ENCODE measurements at places on chromosomes 12 and 14.

DNA sequence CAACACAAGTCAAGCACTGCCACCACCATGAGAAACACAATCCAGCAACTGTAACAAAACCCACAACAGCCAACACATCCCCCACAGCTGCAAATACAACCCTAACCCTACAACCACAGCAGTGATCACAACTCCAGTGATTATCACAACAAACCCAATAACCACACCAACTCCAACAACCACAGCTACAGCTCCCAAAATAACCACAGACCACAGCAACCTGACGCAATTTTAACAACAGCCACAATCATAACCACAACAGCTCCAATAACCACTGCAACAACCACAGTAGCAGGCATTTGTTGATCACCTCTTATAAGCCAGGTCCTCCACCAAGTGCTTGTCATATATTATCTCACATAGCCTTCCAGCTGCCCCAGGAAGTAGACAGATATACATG lies 42.2 kb upstream of the FAM181A start:
- no peak for DNase-seq

- no peak for DNase-seq
Observed at GRCh38 chr12:92111256-92111655, 34.4 kb downstream of the BTG1 start.

DNA sequence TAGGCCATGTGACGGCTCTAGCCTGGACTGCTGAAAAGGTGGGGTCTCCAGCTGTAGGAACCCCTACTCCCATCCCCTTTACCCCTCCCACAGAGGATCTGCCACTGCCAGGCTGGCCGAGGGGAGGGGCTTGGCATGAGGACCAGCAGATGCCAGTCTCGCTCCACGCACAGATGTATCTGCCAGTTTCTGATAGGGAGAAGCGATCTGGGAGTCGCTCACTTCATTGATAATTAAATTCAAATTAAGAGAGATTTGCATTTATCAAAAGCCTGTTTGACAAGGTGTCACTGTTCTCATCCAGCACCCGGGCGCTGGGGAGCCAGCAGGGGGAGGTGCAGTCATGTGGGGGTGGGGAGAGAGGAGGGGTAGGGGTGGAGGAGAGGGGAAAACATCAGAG lies 217.6 kb upstream of the MYL2 start:
- DNase-seq: no peak

GRCh38 chr14:99164712-99165111 lies 107.3 kb downstream of the BCL11B start:
- no peak for DNase-seq

DNA sequence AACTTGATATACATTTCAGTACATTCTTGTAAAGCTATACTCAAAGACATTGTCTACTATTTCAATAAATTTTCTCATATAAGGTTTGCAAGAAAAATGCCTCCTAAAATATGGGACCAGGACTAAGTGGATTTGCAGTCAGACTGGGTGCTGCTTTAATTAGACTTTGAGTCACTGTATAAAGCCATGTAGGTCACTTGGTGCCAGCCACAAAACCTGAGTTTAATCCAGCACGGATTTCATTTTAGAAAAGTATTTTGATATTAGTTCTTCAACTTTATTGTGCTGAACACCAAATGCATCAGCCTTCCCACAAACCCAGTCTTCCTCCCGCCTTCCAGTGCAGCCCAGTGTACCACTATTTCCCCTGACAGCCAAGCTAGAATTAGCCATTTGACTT lies 9.9 kb upstream of the NID2 start:
- no peak for DNase-seq

DNA sequence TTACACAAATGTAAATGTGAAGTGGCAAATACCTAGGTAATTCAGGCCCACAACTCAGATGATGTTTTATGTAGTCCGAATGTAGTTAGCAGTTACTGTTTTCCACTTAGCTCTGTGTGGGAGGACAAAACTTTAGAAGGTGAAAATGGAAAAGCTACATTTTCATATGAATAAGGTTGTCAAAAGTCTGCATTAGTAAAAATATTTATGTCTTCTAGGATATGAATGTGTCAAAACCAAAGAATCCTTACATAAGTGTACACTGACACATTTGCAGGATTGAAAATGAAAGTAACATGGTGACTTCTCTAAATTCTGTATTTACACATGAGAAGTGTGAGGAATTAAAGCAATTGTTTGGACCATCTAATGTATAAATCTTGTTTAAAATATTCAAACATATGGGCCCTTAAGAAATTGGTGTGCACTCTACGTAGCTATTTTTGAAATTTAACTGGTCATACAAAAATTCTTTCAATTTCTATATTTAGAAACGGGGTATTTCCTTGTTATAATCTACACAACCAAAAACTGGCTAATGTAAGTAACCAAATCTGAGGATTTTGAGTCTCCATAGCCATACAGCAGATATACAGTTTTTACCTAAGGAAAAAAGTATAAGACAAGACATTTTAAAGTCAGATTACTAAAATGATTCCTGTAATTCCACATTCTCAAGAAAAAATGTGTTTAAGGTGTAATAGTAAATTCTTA lies 5.4 kb downstream of the CDKN1B start:
- DNase-seq: no peak

DNA sequence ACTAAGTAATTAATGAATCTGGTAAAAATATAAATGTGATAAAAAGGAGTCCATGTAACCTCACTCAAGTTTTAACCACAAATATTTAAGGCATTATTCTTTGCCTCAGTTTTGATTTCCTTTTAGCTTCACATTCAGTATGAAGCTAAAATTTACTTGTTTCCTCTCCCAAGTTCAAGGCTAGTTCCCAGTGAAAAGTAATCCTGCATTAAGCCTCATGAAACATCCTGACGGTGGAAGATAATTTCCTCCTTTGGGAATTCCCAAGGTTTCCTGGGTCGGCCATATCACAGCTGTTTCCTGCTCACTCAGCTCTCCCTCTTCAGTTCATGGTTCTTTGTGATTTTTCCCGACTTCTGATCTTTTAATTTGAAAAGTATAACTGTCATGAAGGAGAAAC lies 1256.8 kb upstream of the FLRT2 start:
- no peak for DNase-seq

DNA sequence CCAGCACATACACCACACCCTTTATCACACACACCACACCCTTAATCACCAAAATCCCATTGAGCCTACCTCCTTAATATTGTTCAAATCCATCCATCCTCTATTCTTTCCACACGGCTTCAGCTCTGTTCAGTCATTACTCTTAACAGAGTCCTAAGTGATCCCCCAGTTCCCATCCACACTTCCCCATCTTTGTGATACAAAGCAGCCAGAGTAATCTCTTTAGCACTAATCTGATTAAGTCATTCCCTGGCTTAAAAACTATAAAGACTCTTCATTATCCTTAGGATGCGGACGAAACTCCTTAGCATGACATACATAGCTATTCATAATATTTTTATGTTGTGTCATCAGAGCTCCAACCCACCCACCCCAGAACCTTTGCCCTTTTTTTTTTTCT lies 14.7 kb upstream of the MFAP5 start:
- DNase-seq: no peak

DNA sequence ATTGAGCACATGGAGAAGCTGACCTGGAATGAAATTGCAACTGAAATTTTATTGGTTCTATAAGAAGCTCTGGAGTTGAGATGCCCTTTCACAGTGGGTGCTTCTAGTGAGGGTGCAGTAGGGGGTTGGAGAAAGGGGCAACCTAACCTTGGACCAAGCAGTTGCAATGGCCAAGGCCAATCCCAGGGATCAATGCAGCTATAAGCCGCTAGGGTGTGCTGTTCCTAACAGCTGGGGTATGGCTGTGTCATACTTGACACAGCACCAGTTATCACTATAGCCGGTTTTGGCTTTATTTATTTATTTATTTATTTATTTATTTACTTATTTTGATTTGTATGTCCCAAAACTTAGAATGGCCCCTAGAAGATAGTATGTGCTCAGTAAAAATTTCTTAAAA lies 505.9 kb downstream of the FLRT2 start:
- no peak for DNase-seq

DNA sequence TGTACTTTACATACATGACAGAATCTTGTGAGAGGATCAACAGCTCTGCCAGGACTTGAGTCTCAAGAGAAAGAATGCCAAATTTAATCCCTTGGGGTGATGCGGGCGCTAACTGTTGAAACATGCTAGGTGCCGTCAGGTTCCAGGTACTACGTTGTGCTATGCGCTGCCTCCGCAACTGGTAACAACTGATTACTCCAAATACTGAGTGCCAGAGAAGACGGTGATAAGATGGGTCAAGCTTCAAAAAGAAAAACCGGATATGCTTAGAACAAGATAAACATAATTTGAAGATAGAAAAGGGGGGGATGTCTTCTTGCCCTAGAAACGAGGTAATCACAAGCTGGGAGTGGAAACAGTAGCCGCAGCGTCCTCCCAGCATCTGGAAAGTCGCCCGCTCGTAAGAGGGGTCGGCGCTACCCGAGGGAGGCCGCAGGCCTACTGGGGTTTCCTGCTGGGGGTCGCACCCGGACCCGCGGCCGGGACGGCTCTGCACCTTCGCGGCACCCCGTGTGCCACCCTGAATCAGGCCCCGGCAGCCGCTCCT lies 678 bp downstream of the ZBTB25 start:
- DNase-seq: no peak

GRCh38 chr12:21428241-21428640 lies 9.2 kb upstream of the PYROXD1 start:
- DNase-seq: no peak

GRCh38 chr12:122167356-122167925 lies 6.6 kb downstream of the IL31 start:
- DNase-seq: no peak

- no peak for DNase-seq
Observed at GRCh38 chr14:77682158-77682553, 25.7 kb downstream of the ALKBH1 start.

- DNase-seq: no peak
Observed at GRCh38 chr12:123356159-123356670, 8.4 kb downstream of the SBNO1 start.

GRCh38 chr12:69168363-69168762 lies 71.0 kb upstream of the CPSF6 start:
- no peak for DNase-seq

GRCh38 chr12:90234472-90234871 lies 525.8 kb upstream of the ATP2B1 start:
- no peak for DNase-seq

GRCh38 chr12:54442961-54443360 lies 23.9 kb upstream of the ITGA5 start:
- no peak for DNase-seq

DNA sequence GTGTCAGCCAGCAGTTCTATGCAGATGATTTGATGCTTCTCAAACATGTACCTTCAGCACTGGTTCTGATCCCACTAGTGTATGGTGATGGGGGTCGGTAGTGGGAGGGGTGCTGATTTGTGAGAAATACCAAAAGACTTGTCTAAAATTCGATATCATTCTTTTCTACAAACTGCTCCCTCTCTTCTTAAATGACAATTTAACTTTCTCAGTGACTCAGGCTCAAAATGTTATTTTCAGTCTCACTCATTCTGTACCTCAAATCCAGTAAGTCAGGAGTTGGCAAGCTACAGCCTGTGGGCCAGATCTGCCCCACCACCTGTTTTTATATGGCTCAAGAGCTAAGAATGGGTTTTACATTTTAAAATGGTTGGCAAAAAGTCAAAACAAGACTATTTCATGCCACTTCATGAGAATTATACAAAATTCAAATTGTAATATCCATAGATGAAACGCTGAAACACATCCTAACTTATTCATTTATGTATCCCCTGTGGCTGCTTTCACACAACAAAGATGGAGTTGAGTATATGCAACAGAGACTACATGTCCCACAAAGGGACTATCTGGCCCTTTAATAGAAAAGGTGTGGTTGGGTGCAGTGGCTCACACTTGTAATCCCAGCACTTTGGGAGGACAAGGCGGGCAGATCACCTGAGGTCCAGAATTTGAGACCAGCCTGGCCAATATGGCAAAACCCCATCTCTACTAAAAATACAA lies 6.6 kb upstream of the NOP2 start:
- DNase-seq: no peak

DNA sequence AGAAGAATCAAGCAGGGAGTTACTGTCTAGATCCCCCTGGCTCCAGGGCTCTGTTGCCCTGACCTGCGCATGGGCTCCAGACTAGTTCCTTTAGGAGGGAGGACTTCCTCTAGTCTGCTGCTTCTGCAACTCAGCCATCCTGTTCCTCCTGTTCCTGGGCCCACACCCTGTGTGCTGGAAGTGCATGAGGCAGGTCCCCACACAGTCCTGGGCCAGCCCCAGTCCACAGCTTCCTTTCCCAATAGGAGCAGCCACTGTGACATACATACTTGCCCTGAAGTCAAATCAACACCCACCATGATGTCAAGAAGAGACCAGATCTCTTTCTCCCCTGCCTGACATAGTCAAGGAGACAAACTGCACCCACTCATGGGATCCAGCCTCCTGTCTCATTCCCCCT lies 1.3 kb downstream of the SDR9C7 start:
- DNase-seq: no peak

- DNase-seq: no peak
Observed at GRCh38 chr12:3571323-3571722, 80.3 kb downstream of the PRMT8 start.

- DNase-seq: no peak
Observed at GRCh38 chr14:58752771-58753201, 115.0 kb downstream of the DACT1 start.

GRCh38 chr12:58302487-58303011 lies 361.2 kb downstream of the ATP23 start:
- no peak for DNase-seq
